ENCODE measurements at places on chromosomes 12 and 14. TPM values are rescaled to one million over a fixed set of nuclear protein-coding genes. Genes with fewer than 3 reads are reported as not detected.

Gene OR4E2
- total RNA-seq = not detected

Gene TAS2R20
- total RNA-seq = 0.44 TPM

Gene ACOT6
- not detected for total RNA-seq

Gene DCN
- 716 TPM for total RNA-seq

Gene TMEM233
- 0.11 TPM for total RNA-seq

Gene KIF26A
- 6.5 TPM for total RNA-seq

Gene SPTB
- total RNA-seq = 82.2 TPM

Gene PRB3
- not detected for total RNA-seq

Gene TROAP
- total RNA-seq = 0.66 TPM

Gene ANKRD33
- total RNA-seq = not detected

Gene MGST1
- 15.2 TPM for total RNA-seq

Gene CD63
- 705 TPM for total RNA-seq

Gene RAB21
- 170 TPM for total RNA-seq

Gene JAG2
- 26.1 TPM for total RNA-seq

Gene MYH6
- total RNA-seq = 1,823 TPM

Gene LMO3
- 1.5 TPM for total RNA-seq

Gene ADAMTS20
- total RNA-seq = not detected

Gene RNF41
- total RNA-seq = 51.4 TPM

Gene RAB3IP
- total RNA-seq = 23.0 TPM

Gene ASCL4
- not detected for total RNA-seq

Gene ACSS3
- 24.5 TPM for total RNA-seq

Gene EFS
- total RNA-seq = 3.6 TPM

Gene LRRC23
- total RNA-seq = 11.6 TPM

Gene LYZ
- total RNA-seq = 30.8 TPM

Gene AQP6
- total RNA-seq = not detected

Gene SLC17A8
- not detected for total RNA-seq

Gene SLC6A13
- 1.8 TPM for total RNA-seq

Gene OR6C2
- total RNA-seq = not detected

Gene DNM1L
- 59.6 TPM for total RNA-seq

Gene SOAT2
- total RNA-seq = not detected

Gene RNASE7
- not detected for total RNA-seq

Gene KRT77
- not detected for total RNA-seq

Gene KRT74
- total RNA-seq = 0.14 TPM

Gene INHBE
- not detected for total RNA-seq

Gene PMCH
- total RNA-seq = not detected

Gene IQSEC3
- total RNA-seq = 0.69 TPM

Gene CELA1
- not detected for total RNA-seq

Gene KRT83
- total RNA-seq = not detected

Gene CABP1
- 4.2 TPM for total RNA-seq

Gene TAMALIN
- total RNA-seq = 20.0 TPM

Gene NKX2-8
- total RNA-seq = not detected

Gene NFE2
- 0.71 TPM for total RNA-seq

Gene GOLGA5
- 20.3 TPM for total RNA-seq

Gene IKZF4
- total RNA-seq = 8.4 TPM

Gene PTPRO
- total RNA-seq = 0.82 TPM

Gene GLIPR1L1
- not detected for total RNA-seq

Gene GPR65
- total RNA-seq = 0.25 TPM

Gene PLEKHD1
- 0.14 TPM for total RNA-seq

Gene IFI27
- total RNA-seq = 130 TPM

Gene HSP90B1
- 348 TPM for total RNA-seq
